Renal pelvis (tissue), 12 donors: ENCODE measurements at places on chromosomes 5 and 9. TPM values are rescaled to one million over a fixed set of nuclear protein-coding genes. Genes with fewer than 3 reads are reported as not detected.

DBH gene
- polyA plus RNA-seq = 0.94 TPM

GDA gene
- 0.34 TPM for polyA plus RNA-seq

HSD17B3 gene
- 0.70 TPM for polyA plus RNA-seq

PCDHA10 gene
- polyA plus RNA-seq = 0.59 TPM

ARHGEF37 gene
- polyA plus RNA-seq = 5.8 TPM

ZNF366 gene
- 4.1 TPM for polyA plus RNA-seq

SPAAR gene
- polyA plus RNA-seq = 1.3 TPM

MAPKAP1 gene
- 61.0 TPM for polyA plus RNA-seq

- DNase-seq = no peak
These were observed 568.5 kb upstream of the RIOK2 start for GRCh38 chr5:97751540-97751939.

GRCh38 chr5:134541736-134542376 is 16.4 kb downstream of the JADE2 start:
- DNase-seq = no peak

GRCh38 chr9:125537442-125538091 is 169.4 kb downstream of the MAPKAP1 start:
- DNase-seq = no peak

- DNase-seq = peak; percentile 30
These were observed 47.3 kb downstream of the PRLR start for GRCh38 chr5:35182910-35183535.

- DNase-seq = no peak
These were observed 196.6 kb downstream of the GNA14 start for GRCh38 chr9:77451507-77451906.

GRCh38 chr5:164475339-164475977 is 970.0 kb downstream of the MAT2B start:
- DNase-seq = peak; percentile 20

- no peak for DNase-seq
These were observed 142.2 kb downstream of the FGF10 start for GRCh38 chr5:44246986-44247385.

DNA sequence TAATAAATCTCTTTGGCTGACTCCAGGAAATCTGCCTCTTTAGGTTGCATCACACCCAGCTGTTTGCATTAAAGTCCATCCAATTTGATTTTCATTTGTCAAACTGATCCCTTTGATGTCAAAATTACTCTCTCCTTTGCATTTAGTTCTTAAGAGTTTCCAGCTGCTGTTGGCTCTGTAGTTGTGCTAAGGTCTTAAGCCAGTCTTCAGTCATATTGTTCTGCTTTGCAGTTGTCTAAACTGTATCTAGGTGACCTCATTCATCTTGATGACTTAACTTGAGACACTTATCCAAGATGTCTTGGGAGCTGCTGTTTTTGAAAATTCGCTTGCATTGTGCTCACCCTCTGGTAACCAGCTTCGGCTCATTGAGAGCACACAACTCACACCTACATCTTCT is 386.9 kb upstream of the TLE4 start:
- no peak for DNase-seq

DNA sequence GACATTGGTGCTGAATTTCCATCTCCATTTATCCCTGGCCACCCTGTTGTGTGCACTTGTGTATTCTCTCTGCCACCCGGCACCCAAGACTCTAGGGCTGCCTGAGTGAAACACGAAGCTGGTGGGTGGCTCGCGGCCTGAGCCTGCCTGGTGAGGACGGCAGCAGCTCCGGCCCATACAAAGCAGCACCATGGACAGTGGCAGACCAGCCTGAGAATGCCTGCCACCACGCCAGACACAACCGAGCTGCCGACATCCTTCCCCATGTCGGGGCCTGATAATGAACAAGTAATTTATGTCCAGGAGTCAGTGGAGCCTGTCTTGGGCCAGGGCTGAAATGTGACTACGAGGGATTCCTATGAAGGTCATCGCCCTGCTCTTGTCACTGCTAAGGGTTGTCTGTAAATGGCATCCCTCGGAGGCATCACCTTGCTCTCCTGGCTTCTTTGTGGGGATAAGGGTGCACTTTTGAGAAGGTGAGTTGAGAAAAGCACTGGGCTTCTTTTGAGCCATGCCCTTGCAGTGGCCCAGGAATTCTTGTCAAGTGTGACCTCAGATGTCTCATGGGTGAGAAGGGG is 175.7 kb downstream of the MELK start:
- peak; percentile 80 for DNase-seq

- no peak for DNase-seq
These were observed 108.5 kb downstream of the DOCK2 start for GRCh38 chr5:169745441-169746146.

DNA sequence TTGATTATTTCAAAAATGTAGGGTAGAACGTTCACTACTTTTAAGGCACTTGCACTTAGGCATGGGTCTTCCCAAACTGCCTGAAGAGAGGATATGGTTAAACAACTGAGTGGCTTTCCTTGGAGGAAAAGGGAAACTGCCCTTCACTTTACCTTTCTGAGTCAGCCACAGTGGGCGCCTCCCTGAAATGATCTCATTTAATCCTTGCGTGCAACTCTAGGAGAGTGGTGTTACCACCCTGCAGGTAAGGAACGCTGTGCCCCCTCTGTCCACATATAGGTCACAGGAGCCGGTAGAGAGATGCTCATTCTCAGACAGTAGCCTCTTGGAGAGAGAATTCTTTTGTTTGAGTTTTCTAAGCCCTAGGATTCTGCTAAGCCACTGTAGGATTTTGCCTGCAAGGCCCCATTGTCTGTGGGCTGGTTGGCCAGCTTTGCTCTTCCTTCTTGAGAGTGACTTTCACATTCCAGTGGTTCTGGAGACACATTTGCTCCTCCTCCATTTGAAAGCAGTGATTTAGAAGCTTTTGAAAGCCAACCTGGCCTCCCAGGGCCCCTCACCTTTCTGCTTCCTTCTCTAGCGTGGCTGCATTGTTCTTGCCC is 110.3 kb upstream of the CTSL start:
- no peak for DNase-seq
